ENCODE measurements at places on chromosomes 2 and 18.

GRCh38 chr2:25493207-25493606 lies 151.5 kb upstream of the DNMT3A start:
- no peak for DNase-seq

DNA sequence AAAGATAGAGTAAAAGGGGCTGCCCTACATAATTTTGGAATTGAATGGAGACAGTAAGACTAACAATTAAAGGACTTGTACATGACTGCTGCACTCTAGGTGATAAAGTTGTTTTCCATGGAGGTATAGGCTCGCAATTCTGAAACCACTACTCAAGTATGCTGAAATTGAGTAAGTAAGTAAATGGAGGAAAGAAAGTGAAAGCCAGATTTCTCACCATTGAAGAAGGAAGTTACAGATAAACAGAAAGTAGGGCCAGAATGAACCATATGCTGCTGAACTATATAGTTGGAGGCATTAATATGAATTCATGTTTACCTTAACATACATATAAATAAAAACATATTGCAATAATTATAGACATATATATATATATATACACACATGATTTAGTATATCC lies 225.7 kb upstream of the ST6GAL2 start:
- no peak for DNase-seq

DNA sequence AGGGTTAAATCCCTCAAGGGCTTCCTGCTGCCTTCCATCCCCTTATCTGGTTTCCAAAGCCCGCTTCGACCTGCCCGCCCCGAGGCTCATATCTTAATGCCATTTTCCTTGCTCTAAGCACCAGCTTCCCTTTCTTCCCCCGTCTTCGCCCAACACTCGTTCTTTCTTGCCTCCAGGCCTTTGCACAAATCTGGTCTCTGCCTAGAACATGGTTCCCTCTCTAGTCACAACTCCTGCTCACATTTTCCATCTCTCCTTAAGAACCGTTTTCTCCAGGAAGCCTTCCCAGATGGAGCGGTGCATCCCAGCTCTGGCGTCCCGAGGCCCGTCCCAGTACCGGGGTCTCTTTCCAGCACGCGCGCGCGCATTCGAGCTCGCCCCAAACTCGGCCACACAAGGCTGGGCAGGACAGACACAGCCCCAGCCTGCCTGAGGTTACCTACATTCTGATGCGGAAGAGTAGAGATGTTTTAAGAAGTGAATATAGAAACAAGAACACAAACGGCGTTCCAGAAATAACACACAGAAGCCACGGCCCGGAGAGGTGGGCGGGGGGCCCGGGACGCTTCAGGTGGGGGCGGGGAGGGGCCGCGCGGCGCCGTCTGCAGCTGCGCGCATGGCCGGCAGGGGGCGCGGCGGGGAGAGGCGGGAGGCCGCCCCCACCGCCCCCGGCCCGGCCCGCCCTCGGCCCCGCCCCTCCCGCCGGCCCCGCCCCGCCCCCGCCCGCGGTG lies at the start of gene DGKD:
DGKD (plus strand) TSS at position 726 of the 731 bp plus-strand sequence. CDS start 25 bp downstream, outside the sequence.
- DNase-seq, result peak; percentile 81

DNA sequence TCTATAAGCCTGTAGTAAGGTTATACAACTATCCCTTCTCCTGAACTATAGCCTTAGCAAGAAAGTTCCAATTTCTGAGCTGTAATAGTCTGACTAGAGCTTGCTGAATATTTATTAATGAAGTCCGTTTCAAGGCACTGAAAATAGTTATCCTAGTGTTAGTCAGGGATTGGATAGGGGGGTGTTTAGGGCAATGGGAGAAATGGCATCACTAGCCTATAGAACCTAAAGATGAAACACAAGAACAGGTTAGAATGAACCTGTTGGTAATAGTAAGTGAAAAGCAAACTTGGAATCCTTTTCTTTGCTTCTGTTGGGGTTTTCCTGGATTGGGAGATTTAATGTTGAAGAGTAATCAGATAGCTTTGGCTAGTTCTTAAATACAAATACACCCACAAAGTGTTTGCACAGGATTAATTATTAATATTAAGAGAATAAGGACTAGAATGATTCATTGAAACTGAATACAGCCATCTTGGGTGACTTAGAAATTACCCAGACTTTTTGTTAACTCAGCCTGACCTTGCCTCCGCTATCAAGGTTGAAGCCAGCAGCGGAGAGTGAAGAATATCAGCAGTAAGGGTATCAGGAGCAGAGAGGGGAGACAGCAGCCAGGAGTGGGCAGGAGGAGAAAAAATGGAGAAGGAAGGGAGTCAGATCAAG lies 14.4 kb downstream of the CCNT2 start:
- DNase-seq, result no peak

GRCh38 chr2:170019060-170019805 lies 158.7 kb upstream of the MYO3B start:
- no peak for DNase-seq

GRCh38 chr2:238149841-238150572 lies 8.8 kb upstream of the ERFE start:
- no peak for DNase-seq

GRCh38 chr2:28694364-28694763 lies 57.3 kb upstream of the PPP1CB start:
- no peak for DNase-seq

DNA sequence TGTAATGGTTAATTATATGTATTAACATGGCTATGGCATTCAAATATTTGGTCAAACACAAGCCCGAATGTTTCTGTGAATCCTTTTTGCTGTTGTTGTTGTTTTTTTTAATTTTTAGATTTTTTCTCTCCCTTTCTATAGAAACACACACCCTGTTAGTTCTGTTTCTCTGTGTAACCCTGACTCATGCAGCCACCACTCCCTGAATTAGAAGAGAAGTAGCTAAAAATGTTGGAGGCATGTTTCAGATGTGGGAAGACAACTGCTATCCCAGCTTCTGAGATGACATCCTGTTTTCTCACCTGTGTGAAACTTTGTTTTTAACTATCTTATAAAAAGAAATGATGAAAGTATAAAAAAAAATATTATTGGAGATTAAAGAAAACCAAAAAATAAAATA lies 219.6 kb upstream of the RGPD4 start:
- no peak for DNase-seq

GRCh38 chr2:204665207-204665606 lies 119.9 kb downstream of the PARD3B start:
- DNase-seq, result no peak

GRCh38 chr2:159438284-159438683 lies 151.8 kb upstream of the WDSUB1 start:
- DNase-seq, result no peak

DNA sequence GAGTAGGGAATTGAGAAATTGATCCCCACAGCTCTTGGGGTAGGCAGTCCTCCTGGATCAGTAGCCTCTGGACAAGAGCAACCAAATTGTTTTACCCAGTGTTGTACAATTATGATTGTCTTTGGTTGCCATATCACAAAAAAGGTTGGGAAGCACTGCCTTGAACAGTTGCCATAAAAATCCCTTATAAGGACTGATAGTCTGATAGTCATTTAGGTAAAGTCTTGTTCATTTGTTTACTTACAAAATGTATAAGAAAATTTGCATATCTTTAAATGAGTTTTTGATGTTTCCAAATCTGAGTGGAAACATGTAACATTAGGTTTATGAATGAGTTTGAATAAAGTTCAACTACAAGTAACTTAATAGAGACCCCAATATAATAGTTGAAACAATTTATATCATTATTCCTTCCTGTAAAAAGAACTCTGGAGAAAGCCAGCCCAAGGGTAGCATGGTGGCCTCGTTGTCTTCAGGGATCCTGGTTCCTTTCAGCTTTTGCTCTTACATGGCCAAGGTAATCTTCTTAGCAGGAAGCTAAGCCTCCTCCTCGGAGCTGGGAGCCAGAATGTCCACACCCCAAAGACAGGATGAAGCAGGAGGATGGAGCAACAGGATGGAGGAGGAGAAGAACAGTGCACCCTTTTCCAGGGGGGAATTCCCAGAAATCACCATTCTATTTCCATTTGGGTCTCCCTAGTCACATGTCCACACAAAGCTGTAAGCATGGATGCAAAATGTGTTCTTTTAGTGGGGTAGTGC lies 35.7 kb upstream of the NEMP2 start:
- no peak for DNase-seq

GRCh38 chr18:26135548-26135947 lies 1.9 kb downstream of the PSMA8 start:
- DNase-seq, result no peak

GRCh38 chr2:226600802-226601201 lies 198.8 kb downstream of the IRS1 start:
- DNase-seq, result no peak

DNA sequence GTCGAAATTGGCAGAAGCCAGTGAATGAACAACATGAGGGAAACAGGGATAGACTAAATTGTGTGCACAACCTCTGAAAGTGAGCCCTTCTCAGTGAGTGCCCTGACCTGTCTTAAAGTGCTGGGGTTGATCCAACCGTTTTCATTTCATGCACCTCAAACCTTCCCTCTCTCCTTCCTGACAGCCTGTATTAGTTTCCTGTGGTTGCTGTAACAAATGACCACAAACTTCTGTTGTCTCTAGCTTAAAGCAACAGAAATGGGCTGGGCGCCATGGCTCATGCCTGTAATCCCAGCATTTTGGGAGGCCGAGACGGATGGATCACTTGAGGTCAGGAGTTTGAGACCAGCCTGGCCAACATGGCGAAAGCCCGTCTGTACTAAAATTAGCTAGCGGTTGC lies 48.8 kb upstream of the PPP1CB start:
- no peak for DNase-seq

DNA sequence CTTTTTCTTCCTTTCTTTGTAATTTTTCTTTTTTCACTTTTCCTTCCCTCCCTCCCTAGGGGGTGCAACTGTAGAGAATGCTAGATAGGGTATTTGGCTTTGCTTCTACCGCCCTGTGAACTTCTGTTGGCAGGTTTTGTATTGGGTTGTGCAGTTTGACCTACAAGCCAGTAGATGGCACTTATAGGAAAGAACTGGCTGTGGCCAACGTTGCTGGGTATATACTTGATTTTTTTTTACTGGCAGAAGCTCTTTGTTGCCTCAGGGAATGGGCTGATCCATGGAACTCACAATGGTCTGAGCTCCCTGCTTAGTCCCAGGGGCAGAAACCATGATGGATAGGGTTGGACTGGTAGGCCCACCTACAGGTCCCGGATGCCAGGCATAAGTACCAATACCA lies 1019.5 kb upstream of the LRRTM1 start:
- DNase-seq, result no peak

- no peak for DNase-seq
Observed at GRCh38 chr2:16525265-16525887, 140.3 kb downstream of the CYRIA start.

DNA sequence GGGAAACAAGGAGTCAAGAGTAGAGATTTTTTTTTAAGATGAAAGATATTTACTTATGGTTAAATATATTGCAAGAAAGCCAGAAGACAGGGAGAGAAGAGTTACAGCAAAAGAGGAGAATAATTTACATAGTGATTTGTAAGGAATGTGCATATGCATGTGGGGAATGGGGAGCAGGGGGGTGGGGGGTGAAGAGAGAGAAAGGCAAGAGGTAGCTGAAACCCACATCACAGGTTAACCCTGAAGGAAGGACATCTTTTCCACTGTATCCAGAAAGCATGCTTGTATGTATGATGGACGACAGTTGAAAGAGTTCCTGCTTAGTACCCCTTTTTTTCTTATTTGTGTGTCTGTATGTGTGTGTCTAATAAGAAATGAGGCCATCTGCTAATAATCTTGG lies 371.9 kb downstream of the RAD51AP2 start:
- DNase-seq, result no peak

DNA sequence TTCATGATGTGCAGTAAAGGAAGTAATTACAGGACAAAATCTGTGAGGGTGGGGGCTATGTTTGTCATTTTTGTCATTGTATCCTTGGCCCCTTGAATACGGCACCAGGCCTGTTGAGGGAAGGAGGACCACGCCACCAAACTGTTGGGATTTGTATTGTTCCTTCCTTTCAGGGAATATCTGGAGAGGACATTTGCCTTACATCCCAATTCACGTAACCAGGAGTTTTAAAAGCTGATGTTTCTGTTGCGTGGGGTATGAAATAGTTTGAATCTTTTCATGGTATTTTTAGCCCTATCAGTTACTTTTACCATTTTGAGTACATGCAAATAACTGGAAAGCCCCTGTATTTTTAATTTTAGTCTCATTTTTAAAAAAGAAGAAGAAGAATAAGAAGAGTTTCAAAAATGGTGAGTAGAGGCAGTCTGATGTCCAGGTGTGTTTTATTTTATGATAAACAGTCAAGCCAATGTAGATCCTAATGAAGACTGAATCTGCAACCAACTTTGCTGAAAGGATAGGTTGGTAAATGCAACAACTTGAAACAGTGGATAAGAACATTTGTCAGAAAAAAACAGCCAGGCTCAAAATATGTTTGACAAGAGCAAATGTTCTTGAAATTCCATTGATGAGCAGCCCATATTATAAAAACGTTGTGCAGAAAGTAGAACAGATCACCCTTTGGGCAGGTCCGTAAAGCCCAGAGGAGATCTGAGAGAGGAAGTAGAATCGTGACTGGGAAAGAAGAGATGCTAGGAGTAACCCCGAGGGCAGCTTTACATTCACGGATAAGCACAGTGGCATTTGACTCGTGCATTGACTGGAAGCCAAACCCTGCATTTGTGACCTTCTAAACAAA lies 54.5 kb downstream of the RASGRP3 start:
- no peak for DNase-seq

DNA sequence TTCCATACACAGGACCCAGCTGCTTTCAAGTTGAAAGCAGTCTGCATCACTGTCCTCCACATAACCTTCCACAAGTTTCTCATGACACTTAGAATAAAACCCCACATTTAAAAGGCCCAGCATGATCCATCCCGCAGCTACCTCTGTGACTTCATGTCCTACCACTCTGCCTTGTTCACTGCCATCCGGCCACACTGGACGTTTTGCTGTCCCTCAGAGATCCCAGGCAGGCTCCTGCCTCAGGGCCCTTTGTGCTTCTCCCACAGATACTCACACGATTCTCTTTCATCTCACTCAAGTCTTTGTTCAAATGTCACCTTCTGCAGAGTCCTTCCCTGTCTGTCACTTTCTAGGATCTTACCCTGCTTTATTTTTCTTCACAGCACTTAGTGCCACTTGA lies 232.9 kb upstream of the BOD1L2 start:
- no peak for DNase-seq

- DNase-seq, result no peak
Observed at GRCh38 chr18:9156604-9157249, 20.1 kb downstream of the ANKRD12 start.

GRCh38 chr2:31232586-31232985 lies 1.4 kb upstream of the EHD3 start:
- no peak for DNase-seq

- no peak for DNase-seq
Observed at GRCh38 chr2:140804700-140805260, 1326.0 kb downstream of the LRP1B start.

- DNase-seq, result peak; percentile 23
Observed at GRCh38 chr2:99338029-99338585, 918 bp downstream of the EIF5B start.

- peak; percentile 68 for DNase-seq
Observed at GRCh38 chr2:229852565-229852964, 69.2 kb downstream of the TRIP12 start.

DNA sequence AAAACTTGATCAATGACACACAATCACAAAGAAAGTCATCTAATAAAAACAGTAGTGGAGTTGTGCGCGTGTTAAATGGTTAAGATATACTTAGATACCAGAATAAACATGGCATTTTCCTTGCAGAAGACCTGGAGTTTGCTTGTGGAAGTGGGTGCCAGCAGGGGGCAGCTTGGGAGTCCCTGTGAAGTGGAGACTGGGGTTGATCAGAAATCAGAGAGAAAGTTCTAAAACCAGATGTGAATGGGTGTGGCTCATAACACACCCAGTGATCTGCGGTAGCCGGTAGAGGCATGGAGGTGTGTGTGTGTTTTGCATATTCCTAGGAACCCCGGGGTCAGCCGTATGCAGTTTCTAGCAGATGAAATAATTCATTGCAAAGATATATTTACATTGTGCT lies 300.1 kb upstream of the TRIB2 start:
- peak; percentile 79 for DNase-seq

- no peak for DNase-seq
Observed at GRCh38 chr2:218776488-218776887, 5.5 kb upstream of the CYP27A1 start.
